HT1080 (cell line): ENCODE measurements at places on chromosomes 6 and 20.

DNA sequence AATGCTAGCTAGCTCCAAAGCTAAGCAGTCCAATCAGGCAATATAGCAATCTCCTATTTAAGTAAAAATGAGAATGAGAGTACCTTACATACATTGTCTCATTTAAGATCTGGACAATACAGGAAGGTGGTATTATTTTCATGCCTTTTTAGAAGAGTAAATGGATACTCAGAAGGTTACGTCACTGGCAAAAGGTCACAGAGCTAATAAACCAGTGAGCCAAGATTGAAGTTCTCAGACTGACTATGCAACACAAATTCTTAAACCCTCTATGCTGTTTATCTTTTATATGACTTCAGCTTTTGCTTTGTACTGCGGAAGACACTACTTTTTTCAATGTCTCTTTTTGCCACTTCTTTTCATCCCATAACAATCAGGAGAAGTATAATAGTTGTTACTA lies 135.2 kb upstream of the PRL start:
- DNase-seq, result no peak

DNA sequence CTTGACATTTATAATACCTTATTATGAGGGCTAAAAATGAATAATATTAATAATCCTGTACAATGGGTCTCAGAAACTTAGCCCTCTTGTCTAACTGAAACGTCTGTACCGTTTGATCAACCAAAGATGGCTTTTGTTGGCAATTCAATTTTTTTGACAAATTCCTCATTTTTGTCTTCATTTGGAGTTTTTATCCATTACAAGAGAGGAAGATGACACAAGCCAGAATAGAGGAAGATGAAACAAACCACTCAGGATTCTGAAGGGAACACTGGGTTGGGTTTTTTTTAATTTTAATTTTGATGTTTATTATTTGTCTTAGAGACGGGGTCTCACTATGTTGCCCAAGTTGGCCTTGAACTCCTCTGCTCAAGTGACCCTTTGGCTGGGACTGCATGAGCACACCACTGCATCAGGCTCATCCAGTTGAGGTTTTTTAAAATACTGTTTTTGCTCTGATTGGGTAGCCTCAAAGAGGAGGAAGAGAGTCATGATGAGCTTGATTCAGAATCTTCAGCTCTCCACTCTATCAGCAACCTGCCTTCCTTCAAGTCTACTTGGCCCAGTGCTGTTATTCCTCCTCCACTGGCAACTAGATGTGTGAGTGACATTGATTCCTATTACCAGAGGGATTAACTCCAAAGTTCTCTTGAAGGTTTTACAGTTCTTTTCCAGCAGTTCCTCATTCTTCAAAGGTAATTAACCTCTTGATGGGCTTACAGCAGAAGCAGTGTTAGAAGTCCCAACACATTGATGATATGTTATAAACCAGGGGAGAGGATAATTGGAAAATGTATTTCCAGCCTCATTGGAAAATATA lies 71.3 kb downstream of the ATXN1 start:
- no peak for DNase-seq

GRCh38 chr20:57384953-57385761 lies 6.0 kb upstream of the RBM38 start:
- no peak for DNase-seq

DNA sequence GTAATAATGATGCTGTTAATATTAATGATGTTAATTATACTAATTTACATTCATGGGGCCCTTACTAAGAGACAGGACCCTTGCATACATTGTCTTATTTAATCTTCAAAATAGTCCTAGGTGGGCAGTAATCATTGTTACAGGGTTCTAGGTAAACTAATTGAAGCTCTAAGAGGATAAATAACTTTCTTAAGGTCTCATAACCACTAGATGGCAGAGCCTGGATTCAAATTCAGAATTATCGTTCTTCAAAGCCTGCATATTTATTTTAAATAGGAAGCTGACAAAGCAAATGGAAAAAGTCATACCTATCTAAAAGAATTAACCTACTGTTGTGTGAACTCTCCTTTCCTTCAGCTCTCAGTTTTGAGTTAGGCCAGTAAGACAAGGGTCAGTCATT lies 23.5 kb downstream of the PTCHD4 start:
- DNase-seq, result no peak

- DNase-seq, result no peak
These were observed 915.1 kb upstream of the MAP3K7 start for GRCh38 chr6:91501930-91502329.

GRCh38 chr6:82217018-82217586 lies 30.4 kb downstream of the IBTK start:
- no peak for DNase-seq

GRCh38 chr6:17710331-17710730 lies 3.6 kb upstream of the NUP153 start:
- DNase-seq, result no peak

DNA sequence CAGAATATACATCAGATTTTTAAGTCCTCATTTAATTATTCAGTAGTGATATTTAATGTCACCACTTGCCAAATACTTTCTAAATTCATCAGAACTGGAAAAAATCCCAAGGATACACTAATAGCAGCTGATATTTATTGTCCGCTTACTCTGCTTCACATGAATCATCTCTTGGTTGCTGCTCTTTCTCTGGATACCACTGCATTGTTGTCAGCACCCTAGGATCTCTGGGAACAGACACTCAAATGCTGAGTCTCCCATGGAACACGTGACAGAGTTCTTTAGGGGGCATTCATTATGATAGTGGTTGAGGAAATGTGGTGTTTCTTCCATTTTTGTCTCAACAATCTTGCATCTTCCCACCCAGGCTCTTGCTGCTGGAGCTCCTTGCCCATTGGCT lies 318.0 kb downstream of the RFPL4B start:
- no peak for DNase-seq

DNA sequence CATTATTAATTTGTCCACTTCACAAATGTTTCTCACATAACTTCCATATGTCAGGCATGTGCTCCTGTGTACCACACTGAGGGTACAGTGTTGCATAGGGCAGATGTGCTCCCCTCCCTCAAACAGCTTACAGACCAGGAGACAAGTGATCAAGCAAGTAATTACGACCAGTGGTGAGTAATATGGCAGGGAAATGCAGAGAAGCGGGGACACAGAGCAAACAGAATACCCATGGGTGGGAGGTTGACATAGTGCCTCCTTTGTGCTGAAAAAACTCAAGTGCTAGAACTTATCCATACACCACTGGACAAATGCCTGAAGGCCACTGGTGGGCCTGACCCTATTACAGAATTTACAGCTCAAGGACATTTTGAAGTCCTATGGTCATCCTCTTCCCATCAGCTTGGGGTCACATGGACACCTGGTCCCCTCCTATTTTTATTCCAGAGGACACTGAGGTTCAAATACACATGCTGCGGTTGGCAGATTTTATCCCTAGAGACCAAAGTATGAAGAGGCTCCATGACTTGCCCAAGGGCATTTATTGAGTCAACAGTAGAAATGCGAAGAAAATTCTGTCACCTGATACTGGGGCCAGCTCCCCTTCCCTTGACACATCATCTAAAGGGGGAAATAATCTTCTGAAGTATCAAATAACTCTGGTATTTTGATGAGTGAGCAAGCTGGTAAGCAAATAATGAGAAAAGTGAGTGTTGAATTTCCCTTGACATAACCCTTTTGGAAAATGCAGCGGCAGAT lies 116.6 kb downstream of the QRSL1 start:
- peak; percentile 66 for DNase-seq

- no peak for DNase-seq
These were observed 83.9 kb downstream of the KCNB1 start for GRCh38 chr20:49398401-49399144.

DNA sequence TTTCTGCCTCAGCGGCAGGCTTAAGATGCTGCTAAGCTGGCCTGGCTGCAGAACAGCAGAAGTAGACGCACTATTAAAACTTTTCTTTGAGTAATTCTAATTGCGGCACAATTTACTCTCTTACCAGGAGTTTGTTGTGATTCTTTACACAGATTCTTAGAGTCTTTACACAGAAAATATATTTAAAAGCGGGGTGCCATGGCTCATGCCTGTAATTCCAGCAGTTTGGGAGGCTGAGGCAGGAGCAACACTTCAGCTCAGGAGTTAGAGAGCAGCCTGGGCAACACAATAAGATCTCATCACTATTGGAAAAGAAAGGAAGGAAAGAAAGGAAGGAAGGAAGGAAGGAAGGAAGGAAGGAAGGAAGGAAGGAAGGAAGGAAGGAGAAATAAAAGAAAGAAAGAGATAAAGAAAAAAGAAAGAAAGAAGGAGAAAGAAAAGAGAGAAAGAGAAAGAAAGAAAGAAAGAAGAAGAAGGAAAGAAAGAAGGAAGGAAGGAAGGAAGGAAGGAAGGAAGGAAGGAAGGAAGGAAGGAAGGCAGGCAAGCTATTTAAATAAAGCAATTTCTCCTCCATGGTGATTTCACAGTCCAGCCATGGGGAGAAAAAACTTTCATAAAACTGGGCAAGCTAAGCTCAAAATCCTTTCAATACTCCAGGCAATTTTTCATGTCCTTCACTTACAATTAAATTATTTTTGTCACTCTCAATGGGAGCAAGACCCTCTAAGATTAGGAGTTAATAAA lies 21.1 kb upstream of the MRS2 start:
- no peak for DNase-seq

- DNase-seq, result no peak
These were observed 119.4 kb upstream of the TSHZ2 start for GRCh38 chr20:52852714-52853113.

DNA sequence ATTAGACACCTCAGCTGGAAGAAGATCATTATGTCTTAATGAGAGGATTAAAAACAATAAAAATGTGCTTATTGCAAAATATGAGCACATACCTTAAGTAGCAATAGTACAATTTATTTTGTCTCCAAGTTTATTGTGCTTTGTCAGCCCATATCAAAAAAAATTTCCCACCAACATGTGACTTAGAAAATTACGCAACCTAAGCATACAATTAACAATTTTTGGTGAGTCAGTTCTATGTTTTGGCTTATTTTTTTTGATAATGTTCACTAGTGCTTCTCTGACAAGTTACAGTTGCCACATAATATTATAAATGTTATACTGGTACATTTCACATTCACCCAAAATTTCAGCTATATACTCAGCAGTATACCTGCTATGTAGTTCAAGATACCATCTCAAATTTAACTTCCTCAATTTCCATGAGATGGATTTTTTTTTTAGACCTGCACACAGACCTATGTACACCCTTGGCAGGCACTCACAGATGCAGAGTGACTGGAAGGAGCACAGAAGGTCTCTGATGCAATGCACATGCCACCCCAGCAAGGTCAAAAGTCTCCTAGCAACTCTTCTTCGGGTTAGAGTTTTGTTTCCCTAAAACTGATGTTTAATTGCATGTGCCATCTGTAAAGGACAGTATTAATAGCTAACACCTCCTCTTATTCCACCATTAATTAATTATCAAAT lies 112.4 kb downstream of the PRKN start:
- no peak for DNase-seq

GRCh38 chr6:6600875-6601274 lies 12.4 kb downstream of the LY86 start:
- no peak for DNase-seq

DNA sequence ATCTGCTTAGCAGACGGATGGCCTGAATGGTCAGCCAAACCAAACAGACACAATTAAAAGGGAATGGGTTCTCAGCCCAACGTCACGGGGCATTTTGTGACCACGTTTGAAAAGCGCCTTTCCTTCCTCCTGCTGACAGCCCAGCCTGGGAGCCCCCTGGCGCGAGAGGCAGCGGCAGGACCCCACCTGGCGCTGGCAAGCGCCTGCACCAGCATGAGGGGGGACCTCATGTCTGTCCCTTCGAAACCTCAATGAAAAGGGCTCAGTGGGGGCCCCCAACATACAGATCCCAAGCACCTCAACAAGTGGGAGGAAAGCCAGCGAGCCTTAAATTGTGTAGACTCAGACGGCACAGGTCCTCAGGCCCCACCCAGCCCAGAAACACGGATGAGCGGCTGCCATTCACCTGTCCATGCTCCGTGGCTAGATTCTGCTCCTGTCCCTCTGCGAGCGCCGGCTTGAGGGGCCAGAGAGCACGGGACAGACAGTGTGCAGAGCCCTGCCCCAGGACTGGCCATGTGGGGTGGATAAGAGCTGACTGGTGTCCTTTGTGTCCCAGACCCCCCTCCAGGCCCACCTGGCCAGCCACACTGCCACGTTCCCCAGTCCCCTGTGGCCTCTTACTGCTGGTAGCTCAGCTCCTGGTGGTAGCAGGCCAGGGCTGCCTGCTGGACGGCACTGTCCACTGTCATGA lies 87.6 kb downstream of the NINL start:
- DNase-seq, result no peak

DNA sequence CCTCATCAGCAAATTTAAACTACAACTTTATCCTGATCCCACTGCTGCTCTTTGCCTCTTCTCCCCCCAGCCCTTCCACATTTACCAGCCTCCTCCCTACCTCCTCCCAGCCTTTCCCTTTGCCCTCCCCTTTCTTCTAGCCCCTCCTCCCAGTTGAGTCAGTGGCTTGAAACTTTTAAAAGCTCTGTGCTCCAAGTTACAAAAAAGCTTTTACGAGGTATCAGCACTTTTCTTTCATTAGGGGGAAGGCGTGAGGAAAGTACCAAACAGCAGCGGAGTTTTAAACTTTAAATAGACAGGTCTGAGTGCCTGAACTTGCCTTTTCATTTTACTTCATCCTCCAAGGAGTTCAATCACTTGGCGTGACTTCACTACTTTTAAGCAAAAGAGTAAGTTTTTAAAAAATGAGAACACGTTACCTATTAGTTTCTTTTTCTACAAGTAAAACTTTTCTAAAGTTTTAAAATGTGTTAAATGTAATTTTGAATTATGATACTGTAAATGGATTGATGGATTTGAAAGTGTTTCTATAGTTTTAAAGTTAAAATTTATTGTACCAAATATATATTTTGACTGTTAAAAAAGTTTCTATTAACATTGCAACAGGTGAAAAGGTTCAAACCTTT lies at the start of gene GJA1:
Gene GJA1, plus strand, starts transcription at position 203 of the 626 bp plus-strand sequence. CDS start 11,202 bp downstream, outside the sequence.
- DNase-seq, result no peak

GRCh38 chr6:50353603-50354002 lies 303.9 kb upstream of the DEFB112 start:
- peak; percentile 60 for DNase-seq

DNA sequence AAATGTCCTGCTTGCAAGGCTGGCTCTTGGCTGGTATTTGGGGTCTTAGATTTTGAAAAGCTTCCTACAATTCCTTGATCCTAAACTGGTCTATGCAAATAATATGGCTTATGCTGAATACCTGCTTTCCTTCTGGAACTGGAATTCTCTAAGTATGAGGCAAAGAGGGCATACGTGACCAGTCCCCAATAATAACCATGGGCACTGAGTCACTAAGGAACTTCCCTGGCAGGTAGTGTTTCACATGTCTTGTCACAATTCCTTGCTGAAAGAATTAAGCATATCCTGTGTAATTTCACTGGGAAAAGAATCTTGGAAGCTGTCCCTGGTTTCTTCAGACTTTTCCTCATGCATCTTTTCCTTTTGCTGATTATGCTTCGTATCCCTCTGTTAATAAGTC lies 106.5 kb downstream of the MMS22L start:
- no peak for DNase-seq

- peak; percentile 44 for DNase-seq
These were observed 584 bp downstream of the PTK7 start for GRCh38 chr6:43076464-43077332.
